NCI-H1694 (cell line): ENCODE measurements at places on chromosomes 4 and X.

GRCh38 chr4:138542191-138542776, 300.1 kb upstream of the SLC7A11 start:
- DNase-seq, result no peak

GRCh38 chrX:137195991-137196390, 162.2 kb upstream of the GPR101 start:
- DNase-seq, result no peak

- DNase-seq, result no peak
These were observed 581.8 kb downstream of the NLGN4X start for GRCh38 chrX:5646818-5647217.

DNA sequence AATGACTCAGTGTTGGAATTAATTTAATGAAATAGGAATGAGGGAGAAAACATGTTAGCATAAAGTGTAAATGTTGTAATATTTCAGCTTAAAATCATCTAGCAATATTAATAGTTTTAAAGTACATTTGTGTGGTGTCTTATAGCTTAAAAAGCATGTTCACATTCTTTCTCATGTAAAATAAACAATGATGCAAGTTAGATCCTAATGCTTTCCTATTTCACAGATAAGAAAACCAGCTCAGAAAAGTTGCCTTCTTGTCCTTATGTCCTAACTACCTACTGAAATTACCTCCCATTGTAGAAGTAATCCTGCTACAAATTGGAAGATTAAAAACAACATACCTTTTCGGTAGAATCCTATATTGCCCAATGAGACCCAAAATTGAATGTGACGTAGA, 40.9 kb upstream of the PRDM8 start:
- DNase-seq, result no peak

GRCh38 chrX:102154218-102154860, 1.4 kb downstream of the BEX5 start:
- peak; percentile 44 for DNase-seq

- DNase-seq, result no peak
These were observed 624.3 kb upstream of the EPHA5 start for GRCh38 chr4:66294638-66295037.

DNA sequence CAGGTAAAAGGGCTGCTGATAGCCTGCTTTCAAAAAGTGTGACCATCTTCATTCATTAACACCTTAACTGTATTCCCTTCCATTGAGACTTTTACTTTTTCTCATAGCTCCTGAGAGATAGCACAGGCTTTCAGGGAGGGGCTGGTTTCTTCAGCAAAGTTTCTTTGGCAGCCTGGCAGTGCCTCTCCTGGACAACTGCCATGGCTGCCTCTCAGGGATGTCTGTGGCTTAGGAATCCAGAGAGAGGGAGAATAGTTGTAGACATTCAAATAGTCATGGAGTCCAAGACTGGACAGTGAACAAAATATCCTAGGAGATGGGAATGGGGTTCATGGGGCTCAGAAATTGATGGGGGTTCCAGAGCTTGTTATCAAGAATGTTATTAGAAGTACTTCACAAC, 81.1 kb downstream of the FAM47B start:
- DNase-seq, result no peak

DNA sequence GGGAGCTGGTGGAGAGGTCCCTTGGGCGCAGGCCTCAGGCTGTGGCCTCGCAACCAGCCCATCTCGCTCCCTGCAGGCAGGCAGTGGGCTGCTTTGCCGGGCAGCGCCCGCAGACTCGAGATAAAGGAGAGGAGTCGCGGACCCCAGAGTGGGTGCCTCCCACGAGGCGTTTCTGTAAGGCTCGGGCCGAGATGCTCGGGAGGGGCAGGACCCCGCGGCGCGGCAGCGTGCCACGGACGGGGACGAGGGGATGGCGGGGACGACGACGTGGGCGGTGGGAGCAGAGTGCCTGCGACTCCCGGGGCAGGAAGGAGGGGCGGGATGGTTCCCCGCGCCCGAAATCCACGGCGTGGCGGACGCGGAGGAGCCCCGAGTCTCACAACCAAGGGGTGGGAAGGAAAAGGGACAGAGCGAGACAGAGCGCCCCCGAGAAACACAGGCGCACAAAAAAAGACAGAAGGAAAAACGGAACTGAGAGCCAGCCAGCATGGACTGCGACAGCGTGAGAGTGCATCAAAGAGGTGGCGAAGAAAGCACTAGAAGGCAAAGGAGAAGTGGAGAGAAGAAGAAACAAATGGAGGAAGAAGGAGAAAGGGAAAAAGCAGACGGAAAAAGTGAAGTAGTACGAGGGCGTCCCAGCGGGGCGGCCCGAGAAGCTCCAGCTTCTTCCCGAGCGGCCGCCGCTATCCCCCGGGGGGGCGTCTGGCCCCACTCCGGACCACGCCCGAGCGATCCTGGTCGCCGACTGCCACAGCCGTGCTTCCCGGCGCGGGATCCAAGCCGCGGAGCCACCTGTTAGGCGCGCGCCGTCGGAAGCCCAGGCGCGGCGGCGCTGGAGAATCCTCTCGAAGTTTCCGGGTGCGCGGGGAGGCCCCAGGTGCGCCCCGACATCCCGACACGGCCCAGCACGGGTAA, 1.5 kb downstream of the BEND4 start:
- no peak for DNase-seq

GRCh38 chr4:13701937-13702446, 74.5 kb upstream of the BOD1L1 start:
- DNase-seq, result no peak

GRCh38 chr4:155522201-155522600, 144.4 kb upstream of the GUCY1A1 start:
- DNase-seq, result no peak

GRCh38 chr4:187666034-187666433, 329.5 kb upstream of the ZFP42 start:
- no peak for DNase-seq

DNA sequence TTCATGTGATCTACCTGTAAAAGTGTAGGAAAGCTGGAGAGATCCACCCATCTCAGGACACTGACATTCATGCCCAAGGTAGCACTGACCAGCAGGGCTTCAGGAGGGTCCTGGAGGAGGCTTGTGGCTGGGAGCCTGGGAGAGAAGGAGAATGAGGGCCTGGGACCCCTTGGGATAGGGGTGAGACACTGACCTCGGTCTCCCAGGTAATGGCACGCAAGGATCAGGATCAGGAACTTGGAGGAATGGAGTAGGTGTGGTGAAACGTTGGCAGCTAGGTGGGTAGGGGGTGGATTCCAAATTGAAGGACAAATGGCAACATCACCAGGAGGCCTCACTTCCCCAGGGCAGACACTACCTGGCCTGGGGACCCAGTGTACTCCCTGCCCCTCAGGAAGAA, 12.4 kb upstream of the RGS12 start:
- DNase-seq, result no peak

DNA sequence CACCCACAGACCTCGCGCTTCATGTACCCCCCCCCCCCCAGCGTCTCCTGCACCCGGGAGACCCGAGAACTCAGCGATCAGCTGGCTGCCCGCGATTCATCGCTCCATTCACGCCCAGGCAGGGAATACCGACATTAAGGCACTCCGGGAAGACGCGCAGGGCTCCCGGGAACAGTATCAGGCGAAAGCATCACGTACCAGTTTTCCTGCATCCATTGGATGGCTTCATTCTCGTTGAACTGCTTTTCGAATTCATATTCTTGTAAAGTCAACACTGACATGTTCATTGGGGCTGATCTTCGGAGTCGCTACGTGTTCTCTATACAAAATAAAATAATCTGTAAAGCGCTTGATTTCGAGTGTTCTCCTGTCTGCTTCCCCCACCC, 373 bp downstream of the ELOVL6 start:
- no peak for DNase-seq

GRCh38 chrX:102978594-102978993, 41.5 kb downstream of the RAB40AL start:
- no peak for DNase-seq

DNA sequence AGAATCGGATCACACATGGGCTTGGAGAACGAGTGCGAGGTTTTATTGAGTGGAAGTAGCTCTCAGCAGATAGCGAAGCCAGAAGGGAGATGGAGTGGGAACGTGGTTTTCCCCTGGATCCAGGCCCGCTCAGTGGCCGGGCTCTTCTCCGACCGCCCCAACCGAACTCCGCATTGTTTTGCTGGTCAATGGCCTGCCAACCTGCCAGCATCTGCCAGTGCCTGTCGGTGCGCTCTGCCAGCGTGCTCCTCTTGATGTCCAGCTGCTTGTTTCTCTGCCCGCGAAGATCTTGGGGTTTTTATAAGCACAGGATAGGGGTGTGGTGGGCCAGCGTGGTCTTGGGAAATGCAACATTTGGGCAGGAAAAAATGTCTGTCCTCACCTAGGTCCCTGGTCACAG, 5.6 kb upstream of the SYTL5 start:
- no peak for DNase-seq

- peak; percentile 22 for DNase-seq
These were observed at the start of gene GABRQ for GRCh38 chrX:152637649-152638442. TSS of gene GABRQ (plus strand) at chrX:152637895. CDS start at chrX:152638203, 308 bp downstream.

GRCh38 chr4:162891788-162892707, 274.6 kb downstream of the NAF1 start:
- no peak for DNase-seq

DNA sequence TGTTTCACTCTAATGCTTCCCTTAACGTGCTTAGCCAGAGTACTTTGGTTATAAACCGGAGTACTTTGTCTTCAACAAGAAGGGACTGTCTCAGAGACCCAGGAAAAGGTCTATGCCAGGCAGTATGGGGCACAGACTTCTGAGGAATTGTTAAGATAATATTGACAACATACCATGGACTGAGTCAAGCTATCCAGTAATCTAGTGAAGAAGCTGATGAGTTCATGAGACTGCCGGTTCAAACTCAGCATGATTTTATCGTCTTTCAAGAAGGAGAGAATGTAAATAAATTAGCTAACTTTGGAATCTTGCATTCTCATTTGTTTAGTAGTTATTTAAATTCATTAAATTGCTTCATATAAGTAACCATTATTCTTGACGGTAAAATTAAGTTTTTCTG, 546.1 kb downstream of the PPP4R3C start:
- no peak for DNase-seq

DNA sequence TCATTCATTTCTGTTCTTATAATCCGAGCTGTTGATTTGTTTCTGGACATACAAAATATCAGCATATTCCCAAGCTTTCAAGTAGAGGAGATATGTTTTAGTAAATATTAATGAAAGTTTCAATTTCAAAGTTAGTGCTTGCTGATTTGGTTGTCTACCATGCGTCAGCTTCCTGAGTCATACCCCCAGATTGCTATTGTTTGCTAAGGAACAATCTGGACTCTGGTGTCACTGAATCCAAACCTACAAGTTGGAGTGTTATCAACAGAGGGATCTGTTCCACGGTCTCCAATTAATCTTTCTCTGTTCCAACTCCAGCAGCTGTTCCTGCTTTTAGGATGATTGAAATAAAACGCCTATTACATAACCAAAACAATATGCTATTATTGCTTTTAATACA, 96.1 kb upstream of the FAM9A start:
- no peak for DNase-seq

DNA sequence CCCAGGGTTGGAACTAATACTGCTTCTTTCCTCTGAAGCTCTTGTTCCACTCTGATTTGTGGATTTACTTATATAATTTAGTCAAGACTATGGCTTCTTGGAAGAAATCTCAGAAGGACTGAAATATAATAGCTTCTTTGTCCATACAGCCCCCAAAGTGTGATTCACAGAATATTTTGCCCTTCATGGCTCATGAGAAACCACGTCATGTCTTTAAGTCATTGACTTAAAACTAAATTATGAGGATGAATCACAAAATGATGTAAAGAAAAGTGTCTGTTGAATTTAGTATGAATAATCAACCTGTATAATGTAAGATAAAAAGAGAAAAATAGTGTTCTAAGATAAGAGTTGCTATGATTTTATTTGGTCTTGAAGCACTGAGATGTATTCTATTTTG, 43.3 kb upstream of the AGA start:
- no peak for DNase-seq
